Activated CD8-positive, alpha-beta memory T cell treated with anti-CD3 and anti-CD28 coated beads, Interleukin-2, amount 50 U/mL, for 4 hours (primary cell): ENCODE measurements at places on chromosomes 1 and 21.

DNA sequence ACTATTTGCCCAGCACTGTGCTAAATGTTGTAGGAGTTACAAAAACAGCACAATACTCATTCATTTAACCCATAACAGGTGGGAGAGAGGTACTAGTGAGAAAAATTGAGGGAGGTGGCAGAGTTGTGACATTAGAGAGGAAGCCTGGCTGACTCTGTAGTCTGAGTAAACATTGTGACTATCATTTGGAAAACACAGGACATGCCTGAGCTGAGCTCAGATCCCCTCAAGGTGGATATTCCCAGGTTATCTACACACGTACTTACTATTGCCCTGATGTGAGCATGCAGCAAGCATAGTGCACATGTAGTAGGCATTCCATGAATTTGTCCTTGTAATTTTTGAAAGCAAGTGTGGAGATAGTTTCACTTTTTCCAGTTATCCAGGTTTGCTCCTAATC lies 10.9 kb downstream of the CAMK1G start:
- no peak for DNase-seq

DNA sequence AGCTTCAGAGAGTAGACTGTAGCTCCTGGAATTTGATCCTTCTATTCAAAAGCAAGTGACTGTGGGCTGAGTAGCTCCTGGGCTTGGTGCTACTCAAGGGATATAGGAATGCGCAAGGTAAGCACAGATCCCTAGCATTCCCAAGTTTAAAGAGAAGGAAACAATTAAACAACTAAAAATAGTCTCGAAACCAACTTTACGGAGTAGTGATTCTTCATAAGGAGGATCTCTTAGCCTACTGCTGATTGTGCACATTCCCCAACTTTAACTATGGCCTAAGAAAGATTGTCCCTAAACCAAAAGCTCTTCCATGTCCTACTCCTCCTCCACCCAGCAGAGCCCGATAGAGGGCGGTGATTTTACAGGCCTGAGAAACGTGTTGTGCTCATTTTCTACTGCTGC lies 226.5 kb upstream of the CAMK1G start:
- DNase-seq: no peak

DNA sequence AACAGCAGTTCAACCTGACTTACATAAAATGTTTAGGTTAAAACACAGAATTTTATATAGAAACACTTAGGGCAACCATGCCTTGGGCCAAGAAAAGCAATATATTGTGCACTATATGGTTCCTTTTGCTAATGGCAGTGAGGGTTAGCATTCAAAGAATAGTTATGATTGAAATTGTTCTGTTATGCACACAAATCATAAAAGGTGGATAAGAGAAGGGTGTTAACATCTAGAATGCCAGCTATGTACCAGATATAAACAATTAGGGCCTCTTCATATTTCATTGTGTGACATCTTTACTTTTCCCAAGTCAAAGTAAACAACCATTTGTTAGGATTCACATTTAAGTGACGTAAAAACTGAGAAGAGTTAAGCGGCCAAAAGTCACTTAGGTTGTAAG lies 308.0 kb upstream of the B3GALT2 start:
- no peak for DNase-seq

- no peak for DNase-seq
Measured at GRCh38 chr1:176691251-176692228, 228.6 kb downstream of the PAPPA2 start.

DNA sequence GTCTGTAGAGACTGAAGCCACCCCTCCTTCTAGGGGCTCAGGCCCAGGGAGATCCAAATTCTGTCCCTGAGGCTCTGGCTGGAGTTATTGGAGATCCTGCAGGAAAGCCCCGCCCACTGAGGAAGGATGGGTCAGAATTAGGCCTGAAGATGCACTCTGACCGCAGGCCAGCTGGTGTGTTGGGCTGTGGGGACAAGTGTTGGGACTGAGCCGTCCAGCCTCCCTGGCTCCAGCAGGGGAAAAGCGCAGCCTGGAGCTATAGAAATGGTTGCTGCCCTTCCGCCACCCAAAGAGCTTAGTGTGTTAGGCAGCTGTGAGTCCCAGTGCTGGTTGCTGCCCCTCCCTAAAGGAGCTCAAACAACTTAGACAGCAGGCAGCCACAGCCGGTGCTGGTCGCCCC lies 33.0 kb upstream of the PRRX1 start:
- DNase-seq: no peak

DNA sequence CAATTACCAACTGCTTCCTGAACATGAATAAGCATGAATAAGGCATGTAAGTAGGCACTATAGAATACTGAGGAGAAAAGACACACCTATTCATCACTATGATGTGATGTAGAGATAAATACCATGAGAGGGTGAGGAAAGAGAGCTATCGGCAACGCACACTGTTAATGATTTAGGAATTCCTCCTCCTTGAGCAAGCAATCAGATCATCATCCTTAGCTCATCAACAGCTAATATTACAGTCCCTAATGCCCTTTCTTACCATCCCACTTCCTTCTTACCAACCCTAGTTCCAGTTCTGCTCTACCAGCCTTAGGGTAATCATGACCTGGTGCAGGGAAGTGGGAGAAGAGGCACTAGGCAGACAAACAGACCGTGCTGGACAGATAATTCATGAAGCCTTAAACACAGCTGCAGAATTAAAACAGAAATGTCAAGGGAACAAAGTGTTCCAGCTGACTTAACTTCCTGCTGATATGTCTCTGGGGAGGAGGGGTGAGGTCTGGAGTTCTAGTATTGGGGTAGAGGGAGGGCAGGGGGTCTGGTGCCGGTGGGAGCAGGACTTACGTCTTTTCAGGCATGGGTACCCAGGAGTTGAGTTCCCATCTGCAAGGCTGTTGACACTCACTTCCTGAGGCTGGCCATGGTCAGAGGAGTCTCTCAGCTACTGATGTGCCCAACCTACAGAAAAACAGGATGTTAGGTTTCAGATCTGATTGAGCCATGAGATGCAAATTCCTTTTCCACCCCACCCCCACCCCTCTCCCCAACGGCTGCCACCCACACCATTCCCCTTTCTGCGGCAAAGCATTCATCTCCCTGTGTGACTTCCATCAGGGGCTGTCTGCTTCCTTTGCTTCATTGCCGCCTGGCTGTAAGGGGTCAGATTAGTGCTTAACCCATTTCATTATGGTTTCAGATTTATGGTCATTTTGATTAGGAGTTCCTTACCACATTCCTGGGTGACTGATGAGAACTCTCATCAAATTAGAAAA lies 12.6 kb upstream of the RCSD1 start:
- no peak for DNase-seq

DNA sequence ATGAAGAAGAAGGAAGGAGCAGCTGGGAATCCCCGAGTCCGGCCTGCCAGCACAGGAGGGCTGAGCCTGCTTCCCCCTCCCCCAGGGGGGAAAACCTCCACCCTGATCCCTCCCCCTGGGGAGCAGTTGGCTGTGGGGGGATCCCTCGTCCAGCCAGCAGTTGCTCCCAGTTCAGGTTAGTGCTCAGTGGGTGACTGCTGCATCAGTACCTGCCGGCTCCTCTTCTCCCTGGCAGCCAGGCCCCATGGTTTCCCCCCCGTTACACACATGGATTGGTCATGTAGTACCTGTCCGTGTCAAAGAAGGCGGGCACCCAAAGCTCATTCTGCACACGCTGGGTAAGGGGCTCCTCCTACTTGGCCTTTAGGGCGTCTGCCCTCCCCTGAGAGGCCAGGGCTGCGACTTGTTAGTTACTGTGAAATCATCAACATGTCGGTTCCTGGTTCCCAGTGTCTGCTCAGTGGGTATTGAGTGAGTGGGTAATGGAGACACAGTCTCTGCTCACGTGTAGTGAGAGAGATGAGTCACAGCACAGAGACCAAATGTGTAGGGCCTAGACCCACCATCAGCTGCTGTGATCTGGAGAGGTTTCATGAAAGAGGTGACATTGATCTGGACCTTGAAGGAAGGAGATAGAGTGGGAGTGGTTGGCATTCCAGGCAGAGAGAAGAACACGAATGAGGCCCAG lies 11.5 kb downstream of the NECAP2 start:
- no peak for DNase-seq

DNA sequence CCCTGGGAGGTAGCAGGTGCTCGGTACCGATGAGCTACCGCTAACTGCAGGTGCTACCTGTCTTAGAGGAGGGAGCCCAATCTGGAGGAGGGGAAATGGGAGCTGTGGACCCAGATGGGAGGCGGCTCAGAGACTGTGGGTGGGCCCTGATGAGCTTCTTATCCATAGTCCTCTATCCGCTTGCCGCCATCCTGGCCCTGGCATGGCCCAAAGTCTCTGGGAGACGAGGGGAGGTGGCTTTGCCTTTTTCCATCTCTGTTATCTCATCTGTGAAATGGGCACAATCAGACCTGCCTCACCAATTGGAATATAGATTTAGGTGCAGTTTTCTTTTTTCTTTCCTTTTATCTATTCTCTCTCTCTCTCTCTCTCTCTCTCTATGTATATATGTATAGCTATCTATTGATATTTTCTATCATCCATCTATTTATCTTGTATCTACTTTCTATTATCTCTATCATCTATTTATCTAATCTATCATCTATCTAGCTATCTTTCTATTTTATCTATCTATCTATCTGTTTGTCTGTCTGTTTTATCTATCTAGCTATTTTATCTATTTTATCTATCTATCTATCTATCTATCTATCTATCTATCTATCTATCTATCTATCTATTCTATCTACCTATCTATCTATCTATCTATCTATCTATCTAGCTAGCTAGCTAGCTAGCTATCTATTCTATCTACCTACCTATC lies 16.5 kb downstream of the TNFRSF1B start:
- no peak for DNase-seq

DNA sequence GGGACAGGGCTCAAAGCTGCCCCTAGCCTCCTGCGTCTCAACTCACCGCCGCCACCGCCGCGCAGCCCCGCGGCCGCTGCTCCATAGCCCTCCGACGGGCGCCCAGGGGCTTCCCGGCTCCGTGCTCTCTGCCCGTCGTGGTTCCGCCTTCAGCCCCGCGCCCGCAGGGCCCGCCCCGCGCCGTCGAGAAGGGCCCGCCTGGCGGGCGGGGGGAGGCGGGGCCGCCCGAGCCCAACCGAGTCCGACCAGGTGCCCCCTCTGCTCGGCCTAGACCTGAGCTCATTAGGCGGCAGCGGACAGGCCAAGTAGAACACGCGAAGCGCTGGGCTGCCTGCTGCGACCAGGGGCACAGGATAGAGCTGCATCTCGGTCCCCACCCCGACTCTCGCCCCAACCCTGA lies at the start of gene TNFRSF25:
Gene TNFRSF25 (minus strand): TSS at position 151 of the 400 bp plus-strand sequence. CDS start 66 bp downstream, at position 85.
- peak; percentile 60 for DNase-seq

DNA sequence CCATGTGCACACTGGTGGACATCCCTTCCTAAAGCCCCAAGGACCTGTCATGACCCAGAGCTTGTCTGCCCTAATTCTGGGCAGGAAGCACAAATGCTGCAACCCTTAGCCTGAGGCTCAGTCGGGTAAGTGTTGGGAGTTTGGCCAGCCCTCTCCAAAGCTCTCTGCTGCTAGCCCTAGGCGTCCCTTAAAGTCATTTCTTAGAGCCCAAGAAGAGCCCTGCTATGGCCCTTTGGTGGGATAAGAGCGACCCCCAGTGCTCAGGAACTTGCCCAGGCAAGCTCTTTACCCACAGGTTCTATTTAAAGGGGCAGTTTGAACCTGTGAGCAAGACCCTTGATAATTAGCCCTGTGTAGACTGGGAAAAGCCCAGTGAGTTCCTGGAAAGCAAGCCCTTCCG lies 356.8 kb downstream of the RRAGC start:
- no peak for DNase-seq

GRCh38 chr1:108670131-108670773 lies 9.4 kb upstream of the HENMT1 start:
- DNase-seq: no peak
